ENCODE measurements at places on chromosomes 12 and 14.

DNA sequence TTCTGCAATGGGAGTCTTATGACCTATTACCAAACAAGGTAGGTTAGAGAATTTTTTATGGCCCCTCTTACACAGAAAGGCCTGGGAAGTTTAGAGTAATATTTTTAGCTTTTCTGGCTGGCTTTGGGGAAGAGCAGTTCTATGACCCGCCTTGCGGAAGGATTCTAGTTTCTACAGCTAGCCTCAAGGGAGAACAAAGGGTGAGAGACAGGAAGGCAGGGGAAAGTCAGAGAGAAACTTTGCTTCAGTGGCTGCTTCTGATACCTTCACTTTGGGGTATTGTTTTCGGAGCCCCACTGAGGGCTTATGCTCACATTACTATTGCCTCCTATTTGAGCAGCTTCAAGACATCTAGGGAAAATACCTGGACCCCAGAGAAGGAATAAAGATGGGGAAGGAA, 80.7 kb upstream of the NUDT4 start:
- DNase-seq: no peak

GRCh38 chr12:32877601-32878459, 18.7 kb downstream of the PKP2 start:
- no peak for DNase-seq

GRCh38 chr12:132593938-132594358, 16.4 kb downstream of the LRCOL1 start:
- DNase-seq: peak; percentile 49

- no peak for DNase-seq
Observed at GRCh38 chr12:10624605-10625004, 11.2 kb upstream of the MAGOHB start.

GRCh38 chr12:49345051-49345824, 1.4 kb upstream of the DNAJC22 start:
- DNase-seq: no peak

DNA sequence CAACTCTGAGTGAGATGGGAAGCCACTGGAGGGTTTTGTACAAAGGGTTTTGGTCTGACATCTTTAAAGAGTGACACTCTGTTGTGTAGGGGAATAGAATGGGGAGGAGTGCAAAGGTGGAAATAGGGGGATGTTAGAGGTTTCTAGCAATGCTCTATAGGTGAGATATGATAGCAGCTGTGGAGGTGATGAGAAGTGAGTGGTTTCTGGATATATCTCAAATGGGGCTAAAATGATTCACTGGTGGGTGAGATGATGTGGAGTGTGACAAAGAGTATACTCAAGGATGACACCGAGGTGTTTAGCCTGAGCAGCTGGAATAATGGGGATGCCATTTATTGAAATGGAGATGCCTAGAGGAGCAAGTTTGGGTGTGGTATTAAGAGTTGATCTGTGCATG, 426.4 kb downstream of the PCNX1 start:
- no peak for DNase-seq

DNA sequence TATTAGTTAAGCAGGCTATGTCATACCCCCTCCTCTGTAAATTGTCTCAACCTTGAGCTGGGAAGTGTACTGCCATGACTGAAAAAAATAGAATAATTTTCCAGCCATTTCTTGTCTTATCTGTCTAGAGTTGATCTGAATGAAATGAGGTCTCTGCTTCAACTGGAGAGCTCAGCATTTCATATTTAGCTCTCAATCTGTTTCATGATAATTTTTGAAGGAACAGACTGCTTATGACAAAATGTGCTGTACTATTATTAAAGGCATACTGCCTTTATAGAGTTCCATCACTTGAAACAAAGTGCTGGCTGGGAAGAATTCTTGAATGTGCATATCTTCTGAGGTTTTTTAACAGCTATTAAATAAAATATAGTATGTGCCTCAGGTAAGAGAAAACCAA, 19.1 kb downstream of the PTPRO start:
- no peak for DNase-seq

- no peak for DNase-seq
Observed at GRCh38 chr12:58915037-58915436, 5.3 kb downstream of the LRIG3 start.

- peak; percentile 49 for DNase-seq
Observed at GRCh38 chr12:28497889-28498411, 307.7 kb downstream of the CCDC91 start.

- DNase-seq: no peak
Observed at GRCh38 chr14:80584744-80585505, 356.6 kb downstream of the CEP128 start.

GRCh38 chr14:98959958-98960616, 311.9 kb downstream of the BCL11B start:
- no peak for DNase-seq

DNA sequence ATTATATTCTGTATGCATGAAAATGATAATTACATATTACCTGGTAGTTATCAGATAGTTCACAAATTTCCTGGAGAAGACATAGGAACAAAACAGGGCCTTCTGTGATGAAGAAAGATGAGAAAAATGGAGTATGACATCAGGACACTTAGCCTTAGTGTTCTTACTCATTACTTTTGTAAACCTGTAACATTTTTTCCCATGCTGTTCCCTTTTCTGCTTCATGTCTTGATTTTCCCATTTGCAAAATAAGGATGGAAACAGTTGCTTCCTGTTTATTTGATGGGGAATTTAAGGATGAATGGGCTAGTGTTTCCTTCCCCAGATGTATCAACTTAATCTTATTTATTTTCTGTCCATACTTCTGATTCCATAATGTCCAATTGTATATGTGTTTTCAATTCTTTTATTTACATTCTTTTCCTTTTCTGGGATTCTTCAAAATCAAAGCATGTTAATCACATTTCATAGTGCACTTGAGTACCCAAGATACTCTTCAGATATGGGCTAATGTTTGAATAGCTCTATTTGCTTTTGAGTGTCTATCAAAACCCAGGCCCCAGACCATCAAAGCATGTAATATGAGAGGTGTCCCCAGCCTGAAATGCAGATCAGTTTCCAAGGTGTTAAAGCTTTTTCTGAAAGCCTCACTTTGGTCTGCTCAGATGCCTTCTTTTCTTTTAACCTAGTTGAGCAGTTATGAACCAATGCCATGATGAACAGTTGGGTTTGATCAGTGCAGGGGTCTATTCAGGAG, 260.5 kb downstream of the RAD51B start:
- DNase-seq: no peak

- peak; percentile 29 for DNase-seq
Observed at GRCh38 chr12:76144245-76144549, 59.7 kb upstream of the NAP1L1 start.

DNA sequence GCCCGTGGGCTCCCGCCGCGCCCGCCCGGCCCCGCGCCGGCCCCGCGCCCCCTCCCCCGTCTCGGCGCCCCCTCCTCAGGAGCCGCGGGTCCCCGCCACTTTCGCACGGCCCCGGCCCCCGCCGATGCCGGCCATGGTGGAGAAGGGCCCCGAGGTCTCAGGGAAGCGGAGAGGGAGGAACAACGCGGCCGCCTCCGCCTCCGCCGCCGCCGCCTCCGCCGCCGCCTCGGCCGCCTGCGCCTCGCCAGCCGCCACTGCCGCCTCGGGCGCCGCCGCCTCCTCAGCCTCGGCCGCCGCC, 263 bp downstream of the RCOR1 start:
- DNase-seq: no peak

DNA sequence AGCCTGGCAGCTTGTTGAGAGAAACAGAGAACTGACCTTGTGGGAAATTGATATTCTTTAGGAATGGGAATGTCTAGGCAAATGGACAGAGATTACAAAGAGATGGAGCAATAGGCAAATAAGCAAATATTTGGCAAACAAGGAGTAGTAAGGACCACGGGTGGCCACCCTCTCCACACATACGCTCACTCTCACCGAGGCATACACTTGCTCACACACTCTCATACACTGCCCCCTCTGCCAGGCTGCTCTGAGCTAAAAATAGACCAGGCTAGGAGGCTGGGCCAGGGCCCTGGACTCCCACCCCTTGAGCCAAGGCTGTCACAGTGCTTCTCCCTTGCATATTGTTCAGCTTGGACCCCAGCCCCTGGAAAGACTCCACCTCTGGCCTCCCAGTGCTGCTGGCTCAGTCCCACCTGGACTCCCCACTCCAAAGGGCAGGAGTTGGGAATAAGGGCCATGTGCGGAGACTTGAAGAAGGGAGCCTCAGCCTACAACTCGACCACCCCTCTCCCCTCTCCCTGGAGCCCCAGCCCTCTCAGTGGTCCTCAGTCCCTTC, 1.1 kb downstream of the PPP1R1A start:
- no peak for DNase-seq

DNA sequence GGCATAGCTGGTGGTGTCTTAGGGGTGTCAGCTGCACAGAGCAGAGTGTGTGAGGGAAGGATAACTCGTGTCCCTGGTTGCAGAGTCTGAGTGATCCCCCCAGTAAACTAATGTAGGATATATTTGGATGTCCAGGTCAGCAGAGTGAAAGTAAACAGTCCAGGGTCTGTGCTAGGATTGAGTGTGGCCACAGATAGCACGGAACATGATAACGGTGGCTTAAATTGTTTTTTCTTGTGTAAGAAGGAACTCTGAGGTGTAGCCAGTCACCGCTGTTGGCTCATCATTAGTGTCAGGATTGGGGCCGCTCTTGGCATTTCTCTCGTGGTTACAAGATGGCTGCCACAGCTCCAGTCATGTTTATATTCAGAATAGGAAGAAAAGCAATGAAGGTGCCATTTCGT, 97.3 kb downstream of the DERA start:
- no peak for DNase-seq

- DNase-seq: no peak
Observed at GRCh38 chr14:24040692-24041091, 11.1 kb upstream of the CARMIL3 start.

- no peak for DNase-seq
Observed at GRCh38 chr14:33529787-33530757, 420.8 kb downstream of the EGLN3 start.

Data from HCEC 1CT (cell line).